HFF-Myc (cell line): ENCODE measurements at places on chromosomes 3 and 15.
A peak's percentile ranks its signal among the peaks of the same experiment; 100 is the strongest.

DNA sequence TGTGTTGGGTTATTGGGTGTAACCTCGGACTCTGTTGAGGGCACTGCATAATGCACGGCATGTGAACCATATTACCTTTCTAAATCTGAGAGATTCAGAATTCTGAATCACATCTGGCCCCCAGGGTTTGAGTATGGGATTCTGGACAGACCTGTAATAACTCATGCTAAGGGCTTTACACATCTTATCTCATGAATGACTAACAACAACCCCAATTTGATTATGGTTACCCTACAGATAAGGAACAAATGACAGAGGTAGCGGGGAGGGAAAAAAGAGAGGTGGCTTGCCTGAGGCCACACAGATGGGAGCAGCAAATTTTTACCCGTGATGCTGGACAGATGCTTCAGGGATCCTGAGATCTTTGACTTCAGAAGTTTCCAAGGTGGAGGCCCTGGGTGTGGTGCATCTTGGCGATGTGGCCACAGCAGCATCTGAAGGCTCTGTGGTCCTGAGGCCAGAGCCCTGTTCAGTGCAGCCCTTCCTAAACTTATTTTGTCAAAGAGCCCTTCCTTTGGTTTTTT lies 43.8 kb downstream of the POMGNT2 start:
- DNase-seq = no peak

DNA sequence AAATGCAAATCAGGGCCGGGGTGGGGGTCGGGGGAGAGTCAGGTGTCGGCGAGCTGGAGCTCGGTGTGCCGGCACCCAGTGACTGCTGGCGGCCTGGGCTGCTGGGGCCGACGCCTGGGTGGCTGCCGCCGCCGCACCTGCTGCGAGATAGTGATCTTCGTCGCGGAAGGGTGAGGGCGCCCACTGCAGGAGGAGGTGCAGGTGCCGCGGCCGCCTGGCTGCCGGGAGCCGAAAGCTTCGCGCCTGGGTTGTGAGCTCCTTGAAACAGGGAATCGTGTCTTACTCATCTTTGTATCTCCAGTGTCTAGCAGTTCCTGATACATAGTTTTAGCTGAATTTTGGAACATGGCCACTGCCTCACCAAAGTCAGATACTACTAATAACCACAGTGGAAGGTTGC lies 64.0 kb upstream of the CPOX start:
- DNase-seq = no peak

GRCh38 chr15:58019503-58020376 lies 45.8 kb downstream of the ALDH1A2 start:
- DNase-seq = peak; percentile 26

- DNase-seq = no peak
Observed at GRCh38 chr3:16369885-16370284, 104.9 kb downstream of the OXNAD1 start.

- DNase-seq = no peak
Observed at GRCh38 chr15:50996641-50997040, 88.2 kb downstream of the AP4E1 start.
